ENCODE measurements at places on chromosomes 5 and 9.

- no peak for DNase-seq
These were observed 10.4 kb downstream of the TEX48 start for GRCh38 chr9:114671605-114672004.

DNA sequence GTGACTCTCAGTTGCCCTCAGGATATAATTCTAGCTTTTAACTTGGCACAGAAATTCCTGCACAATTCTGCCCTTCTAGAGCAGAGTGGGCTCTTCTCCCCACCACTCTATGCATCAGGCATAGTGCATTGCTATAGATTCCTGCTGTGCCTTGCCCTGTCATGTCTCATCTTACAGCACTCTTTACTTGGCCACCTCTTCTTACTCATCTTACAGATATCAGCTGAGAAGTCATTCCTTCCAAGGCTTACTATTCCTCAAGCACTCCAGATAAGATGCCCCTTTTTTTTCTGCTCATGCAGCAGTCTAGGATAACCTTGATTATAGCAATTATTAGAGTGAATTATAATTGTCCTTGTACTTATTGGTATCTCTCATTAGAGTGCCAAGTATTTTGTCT lies 5.6 kb downstream of the FAM221B start:
- DNase-seq: no peak

- DNase-seq: no peak
These were observed 7.9 kb downstream of the TRMT10B start for GRCh38 chr9:37761511-37761910.

GRCh38 chr5:176788091-176788490 lies 22.3 kb upstream of the UNC5A start:
- no peak for DNase-seq

- DNase-seq: no peak
These were observed 16.8 kb upstream of the NSD1 start for GRCh38 chr5:177116631-177117373.

GRCh38 chr5:146032911-146033310 lies 72.5 kb downstream of the PLAC8L1 start:
- DNase-seq: no peak

- no peak for DNase-seq
These were observed 263.8 kb downstream of the NSG2 start for GRCh38 chr5:174309131-174309795.

GRCh38 chr5:110463106-110463505 lies 263.4 kb downstream of the TMEM232 start:
- no peak for DNase-seq

- no peak for DNase-seq
These were observed 14.3 kb downstream of the CTSL start for GRCh38 chr9:87740209-87740608.

GRCh38 chr9:406886-407654 lies 192.4 kb downstream of the DOCK8 start:
- no peak for DNase-seq

GRCh38 chr5:173498286-173498685 lies 118.2 kb downstream of the BOD1 start:
- no peak for DNase-seq

DNA sequence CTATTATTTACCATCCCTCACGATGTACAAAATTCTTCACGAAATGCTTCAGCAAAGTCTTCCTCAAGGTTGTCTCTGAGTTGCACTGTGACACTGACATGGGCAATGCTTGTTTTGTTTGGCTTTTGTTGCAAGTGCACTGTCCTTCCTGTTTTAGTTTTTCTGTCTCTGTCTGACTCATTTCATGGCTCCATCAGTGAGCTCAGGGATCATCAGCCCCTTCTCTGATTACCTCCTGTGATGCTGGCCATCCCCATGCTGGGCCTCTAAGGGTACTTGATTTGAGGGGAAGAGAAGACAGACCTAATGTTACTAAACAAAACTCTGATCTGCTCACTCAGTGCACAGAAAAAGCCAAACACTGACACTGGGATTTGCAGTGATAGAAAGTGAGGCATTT lies 37.6 kb upstream of the STX17 start:
- no peak for DNase-seq

DNA sequence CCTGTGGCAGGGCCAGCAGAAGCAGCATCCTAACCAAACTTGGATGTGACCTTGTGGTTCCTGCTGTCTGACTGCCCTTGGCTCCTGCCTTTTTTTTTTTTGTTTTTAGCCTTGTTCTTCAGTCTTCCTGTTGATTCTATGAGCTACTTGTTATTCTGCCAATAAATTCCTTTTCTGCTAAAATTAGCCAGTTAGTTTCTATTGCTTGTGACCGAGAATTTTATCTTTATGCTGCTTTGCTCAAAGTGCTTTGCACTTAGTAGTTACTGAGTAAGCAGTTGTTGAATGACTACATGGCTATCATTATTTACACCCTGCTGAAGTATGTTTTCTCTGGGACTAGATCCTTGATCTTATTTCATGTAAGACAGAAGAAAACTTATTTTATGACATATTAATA lies 20.8 kb upstream of the ATG10 start:
- DNase-seq: no peak

DNA sequence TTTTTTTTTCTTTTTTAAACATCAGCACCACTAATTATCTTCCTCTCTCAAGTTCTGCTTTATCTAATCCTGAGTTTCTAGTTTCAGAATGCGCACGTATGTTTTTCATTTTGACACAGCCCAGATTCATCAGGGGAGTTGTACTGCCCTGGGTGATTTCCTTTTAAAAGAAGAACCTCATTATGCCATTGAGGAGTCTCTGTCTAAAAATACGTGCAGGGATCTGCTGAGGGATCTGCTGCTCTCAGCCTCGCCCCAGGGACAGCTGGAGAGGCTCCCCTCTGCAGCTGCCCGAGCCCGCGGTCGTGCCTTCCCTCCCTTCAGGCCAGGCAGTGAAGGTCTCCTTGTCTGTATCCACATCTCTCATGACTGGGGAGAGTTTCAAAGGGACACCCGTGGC lies 273.1 kb downstream of the ARHGEF28 start:
- DNase-seq: no peak

DNA sequence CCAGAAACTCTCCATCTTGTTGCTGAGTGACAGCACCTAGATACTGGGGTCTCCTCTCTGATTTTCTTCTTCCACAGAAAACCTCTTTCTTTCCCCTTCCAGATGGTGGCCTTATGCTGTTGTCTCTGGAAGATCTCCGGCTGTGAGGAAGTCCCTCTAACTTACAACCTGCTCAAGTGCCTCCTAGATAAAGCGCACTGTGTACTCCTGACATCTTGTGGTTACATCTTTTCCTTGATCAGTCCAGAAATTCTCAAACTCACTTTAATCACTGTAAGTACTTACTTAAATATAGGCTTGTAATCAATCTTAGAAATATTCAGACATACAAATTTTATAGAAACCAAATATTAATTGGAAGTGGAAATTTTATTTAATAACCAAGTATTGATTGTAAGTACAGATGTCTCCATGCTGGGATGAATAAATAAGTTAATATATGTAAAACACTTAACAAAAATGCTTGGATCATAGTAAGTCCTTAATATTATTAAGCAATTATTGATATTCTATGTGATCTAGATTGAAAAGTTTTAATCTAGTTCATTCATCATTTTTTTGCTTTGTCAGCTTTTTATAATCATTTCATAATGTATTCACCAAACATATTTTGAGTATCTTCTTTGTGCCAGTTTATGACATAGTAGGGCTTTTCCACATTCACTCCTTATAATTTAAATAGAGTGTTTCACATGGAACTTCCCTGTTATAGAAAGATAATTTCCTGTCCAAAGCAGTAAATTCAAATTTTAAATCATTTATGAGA lies 1381.4 kb upstream of the CDH6 start:
- no peak for DNase-seq

DNA sequence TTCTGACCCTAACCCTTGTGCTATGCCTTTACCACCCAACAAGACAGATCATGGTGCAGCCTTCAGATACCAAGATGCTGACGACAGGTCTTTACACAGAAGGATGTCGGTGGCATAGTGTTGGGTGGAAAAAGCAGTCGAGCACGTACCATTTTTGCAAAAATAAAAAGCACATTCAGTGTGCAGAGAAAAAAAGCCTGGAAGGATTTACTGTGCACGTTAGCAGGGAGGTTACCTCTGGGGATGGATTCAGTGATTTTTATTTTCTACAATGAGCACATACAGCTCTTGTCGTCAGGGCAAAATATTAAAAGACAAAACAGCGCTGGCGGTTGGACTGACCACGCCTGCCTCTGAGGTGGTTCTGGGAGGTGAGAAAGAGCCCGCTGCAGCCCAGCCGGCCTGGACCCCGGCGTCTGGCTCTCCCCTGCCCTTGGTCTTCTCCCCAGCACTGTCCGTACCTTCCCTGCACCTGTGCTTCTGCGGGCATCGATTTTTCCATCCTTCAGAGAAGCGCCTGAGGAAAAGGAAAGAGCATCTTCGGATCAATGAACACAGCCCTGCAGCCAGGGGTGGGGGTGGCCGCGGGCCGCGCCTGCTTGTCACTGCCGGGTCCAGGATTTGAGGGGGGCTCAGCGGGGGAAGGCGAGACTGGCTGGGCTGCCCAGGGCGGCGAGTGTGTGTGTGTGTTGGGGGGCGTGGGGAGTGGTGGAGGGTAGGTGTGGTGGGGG lies 200.0 kb upstream of the IER5L start:
- DNase-seq: no peak

DNA sequence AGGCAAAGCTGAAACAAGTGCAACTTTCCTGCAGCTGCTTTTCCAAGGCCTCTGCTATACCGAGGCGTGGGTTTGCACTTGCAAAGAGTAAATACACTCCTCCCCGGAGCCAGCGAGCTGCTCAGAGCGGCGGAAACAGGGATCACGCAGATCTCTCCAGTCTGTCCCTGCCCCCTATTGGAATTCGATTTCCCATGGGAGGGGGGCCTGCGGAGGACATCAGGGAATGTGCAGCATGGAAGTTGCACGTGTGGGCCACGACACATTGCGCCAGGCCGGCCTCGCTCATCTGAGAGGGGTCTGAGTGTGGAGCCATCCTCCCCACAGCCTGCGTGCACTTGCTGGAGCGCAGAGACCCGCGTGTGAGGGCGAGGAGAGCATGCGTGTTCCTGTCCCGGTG lies 104.3 kb upstream of the PHYKPL start:
- no peak for DNase-seq

- no peak for DNase-seq
These were observed 547.9 kb upstream of the BRINP1 start for GRCh38 chr9:119917175-119917574.

DNA sequence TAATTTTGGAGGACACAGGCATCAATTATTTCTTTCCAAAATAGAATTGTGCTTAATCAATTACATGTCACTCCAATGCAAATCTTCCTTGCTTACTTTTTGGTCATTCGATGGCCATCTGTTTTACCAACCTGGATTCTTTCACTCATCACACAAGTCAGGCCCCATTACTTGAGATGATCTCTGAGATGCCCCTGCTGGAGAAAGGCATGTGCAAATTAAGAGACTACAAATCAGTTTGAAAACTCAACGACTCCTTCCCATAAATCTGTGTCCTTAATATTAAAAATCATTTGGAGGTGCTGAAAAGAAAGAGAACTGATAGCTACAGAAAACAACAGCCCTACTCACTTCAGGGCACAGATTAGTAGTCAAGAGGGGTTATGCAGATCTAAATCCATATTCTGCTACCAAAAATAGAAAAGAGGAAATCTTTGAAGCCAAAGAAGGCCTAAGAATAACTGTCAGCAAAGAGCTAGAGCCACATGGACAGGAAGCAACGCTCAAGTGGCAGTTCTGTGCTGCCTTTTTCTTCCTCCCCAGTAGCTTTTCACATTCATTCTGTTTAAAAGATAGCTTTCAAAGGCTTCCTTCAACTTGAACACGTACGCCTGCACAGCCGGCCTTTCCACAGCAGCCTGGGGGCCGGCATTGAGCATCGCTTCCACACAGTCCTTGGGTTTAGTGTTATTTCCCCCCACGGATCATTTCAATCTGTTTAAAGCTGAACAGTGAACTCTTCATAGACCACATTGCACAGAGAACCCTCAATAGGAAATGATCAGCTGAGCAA lies 79.3 kb upstream of the MAP3K1 start:
- no peak for DNase-seq

DNA sequence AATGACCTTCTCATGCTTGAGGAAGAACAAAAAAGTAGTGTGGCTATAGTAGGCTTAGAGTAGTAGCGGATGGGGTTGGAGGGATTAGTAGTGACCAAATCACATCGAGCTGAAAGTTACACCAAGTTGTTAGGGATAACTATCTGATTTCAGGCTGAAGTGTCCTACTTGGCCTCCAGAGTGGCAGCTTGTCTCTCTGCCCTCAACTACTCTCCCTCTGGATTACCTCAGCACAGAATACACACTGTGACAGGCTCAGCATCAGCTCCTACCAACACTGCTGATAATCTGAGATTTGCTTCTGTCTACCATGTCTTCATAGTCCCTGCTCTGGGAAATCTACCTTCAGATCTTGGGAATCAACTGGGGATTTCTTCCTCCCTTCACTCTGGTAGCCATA lies 714.6 kb upstream of the GRAMD2B start:
- DNase-seq: no peak

DNA sequence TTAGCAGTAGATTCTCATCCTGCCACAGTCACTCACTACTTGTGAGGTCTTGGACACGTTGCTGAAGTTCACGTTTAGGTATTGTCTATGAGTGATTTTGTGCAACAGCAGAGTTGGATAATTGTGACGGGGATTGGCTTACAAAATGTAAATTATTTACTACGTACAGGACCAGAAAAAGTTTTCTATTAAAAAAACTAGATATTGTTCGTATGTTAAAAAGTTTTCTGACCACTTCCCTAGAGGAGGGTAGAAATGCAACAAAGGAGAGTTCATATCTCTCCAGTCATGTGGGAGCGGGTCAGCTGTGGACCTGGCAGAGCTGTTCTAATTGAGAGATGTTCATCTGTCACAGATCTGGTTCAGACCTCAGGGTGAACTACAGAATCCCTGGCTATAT lies 976.1 kb upstream of the NUDT12 start:
- no peak for DNase-seq

GRCh38 chr9:83372957-83373356 lies 165.2 kb downstream of the FRMD3 start:
- DNase-seq: no peak

DNA sequence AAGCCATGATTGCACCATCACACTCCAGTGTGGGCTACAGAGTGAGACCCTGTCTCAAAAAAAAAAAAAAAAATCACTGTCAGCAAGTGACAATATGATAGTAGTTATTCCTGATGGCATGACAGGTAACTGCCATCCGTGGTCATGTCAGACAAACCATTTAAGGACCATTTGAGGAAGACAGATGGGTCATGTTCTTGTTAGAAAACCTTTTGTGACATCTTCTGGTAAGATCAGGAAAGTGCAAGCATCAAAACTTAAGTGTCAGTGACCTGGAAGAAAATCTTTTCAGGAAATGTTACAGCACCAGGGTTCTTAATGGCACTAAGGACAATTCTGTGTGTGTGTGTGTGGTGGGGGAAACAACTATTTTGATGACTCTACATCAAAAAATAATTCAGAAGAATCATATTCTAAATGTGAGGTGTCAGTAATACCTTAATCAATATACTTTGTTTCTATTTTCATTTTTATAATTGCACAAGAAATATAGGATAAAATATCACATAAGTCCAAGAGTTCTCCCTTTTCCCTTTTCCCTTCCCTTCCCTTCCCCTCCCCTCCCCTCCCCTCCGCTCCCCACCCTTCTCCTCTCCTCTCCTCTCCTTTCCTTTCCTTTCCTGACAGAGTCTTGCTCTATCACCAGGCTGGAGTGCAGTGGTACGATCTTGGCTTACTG lies 17.8 kb downstream of the SLC38A9 start:
- DNase-seq: no peak

GRCh38 chr5:51156838-51157237 lies 226.4 kb upstream of the ISL1 start:
- DNase-seq: no peak
